ENCODE measurements at places on chromosomes 13 and 19. TPM values are rescaled to one million over a fixed set of nuclear protein-coding genes. Genes with fewer than 3 reads are reported as not detected.

DACT3 gene
- 1.1 TPM for total RNA-seq

GRCh38 chr19:10036601-10037071 lies 23.4 kb downstream of the RDH8 start:
- H3K4me3 ChIP-seq = no peak overlapping the region
- no peaks in the 10 kb centered on the region for H3K4me1 ChIP-seq
- H3K27me3 ChIP-seq = peaks cover 12% of the 10 kb centered on the region
- no peak overlapping the region for H3K27ac ChIP-seq
- no peak for DNase-seq

- H3K27ac ChIP-seq = no peak overlapping the region
- H3K27me3 ChIP-seq = no peaks in the 10 kb centered on the region
- no peaks in the 10 kb centered on the region for H3K36me3 ChIP-seq
- no peak overlapping the region for H3K4me3 ChIP-seq
- H3K4me1 ChIP-seq = peaks cover 3% of the 10 kb centered on the region
Observed at GRCh38 chr13:73991884-73992283, 142.3 kb downstream of the KLF12 start.

SMIM44 gene
- total RNA-seq = not detected

SHANK1 gene
- 6.5 TPM for total RNA-seq

GIPR gene
- 1.6 TPM for total RNA-seq
